ENCODE measurements at places on chromosomes 11 and 22.

GRCh38 chr22:17198170-17199002 is 20.8 kb downstream of the ADA2 start:
- no peak for DNase-seq

DNA sequence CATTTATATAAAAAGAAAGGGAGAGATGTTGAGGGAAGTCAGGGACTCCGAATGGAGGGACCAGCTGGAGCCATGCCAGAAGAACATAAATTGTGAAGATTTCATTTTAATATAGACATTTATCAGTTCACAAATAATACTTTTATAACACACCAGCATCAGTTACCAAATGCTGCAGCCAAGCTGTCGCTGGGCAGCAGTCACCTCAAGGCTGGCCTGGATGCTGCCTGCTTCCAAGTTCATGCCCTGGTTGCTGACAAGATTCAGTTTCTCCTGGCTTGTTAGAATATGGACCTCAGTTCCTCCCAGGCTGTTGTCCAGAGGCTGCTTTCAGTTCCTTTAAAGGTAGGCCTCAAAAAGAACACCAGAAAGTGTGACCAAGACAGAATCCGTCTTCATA is 30.8 kb upstream of the ALDH3B2 start:
- no peak for DNase-seq

- DNase-seq = no peak
Observed at GRCh38 chr11:134544095-134544815, 132.2 kb upstream of the B3GAT1 start.

DNA sequence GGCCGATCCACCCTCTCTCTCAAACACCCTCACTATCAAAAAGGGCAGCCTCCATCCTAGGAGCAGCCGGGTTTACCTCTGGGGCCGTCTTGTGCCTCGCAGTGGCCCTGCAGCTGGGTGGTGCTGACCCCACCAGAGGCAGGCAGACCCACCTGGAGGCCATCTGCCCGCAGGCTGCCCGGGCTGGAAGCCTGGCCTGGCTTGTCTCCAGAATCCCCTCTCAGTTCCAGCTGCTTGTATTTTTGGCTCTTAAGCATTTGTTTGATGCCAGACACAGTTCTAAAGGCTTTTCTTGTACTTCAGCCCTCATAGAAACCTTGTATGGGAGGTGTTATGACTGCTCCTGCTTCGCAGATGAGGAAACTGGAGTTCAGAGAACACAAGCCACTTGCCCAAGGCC is 4.2 kb upstream of the NFAM1 start:
- DNase-seq = no peak

DNA sequence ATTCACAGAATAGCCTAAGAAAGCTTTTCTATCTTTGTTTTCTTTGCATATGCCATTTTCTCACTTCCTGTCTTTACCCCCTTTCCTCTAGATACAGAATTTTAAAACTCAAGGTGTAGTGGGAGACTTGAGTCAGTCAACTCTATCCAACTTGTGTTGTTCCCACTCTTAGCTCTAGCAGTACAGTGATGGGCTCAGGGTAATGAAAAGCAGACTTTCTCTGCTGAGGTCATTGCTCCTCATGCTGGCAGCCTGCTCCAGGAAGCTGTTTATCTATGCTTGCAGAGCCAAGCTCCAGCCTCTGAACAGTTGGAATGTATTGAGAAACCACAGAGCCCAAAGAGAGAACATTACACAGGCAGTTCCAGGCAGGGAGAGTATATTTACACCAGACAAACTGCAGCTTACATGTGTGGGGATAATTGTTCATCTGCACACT is 68.1 kb downstream of the CSTPP1 start:
- DNase-seq = no peak

- DNase-seq = no peak
Observed at GRCh38 chr22:26674211-26675190, 17.1 kb downstream of the MIAT start.
